ENCODE measurements at places on chromosomes 5 and 9.

DNA sequence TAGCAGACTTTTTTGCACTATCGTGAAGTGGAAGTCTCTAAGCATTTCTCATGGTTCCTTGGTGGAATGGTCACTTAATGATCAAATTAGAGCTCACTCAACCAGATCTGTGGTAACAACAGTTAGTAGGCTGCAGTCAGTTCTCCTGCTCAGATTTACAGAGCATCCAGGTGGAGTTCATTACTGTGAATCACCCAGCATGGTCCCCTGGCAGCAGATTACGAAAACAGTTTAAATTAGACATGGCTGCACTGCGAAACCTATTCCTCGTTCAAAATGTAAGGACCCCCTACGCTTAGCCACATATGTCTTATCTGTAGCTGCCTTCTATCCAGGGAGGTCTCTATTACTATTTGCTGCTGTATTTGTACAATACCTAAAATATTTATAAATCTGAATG is 823.6 kb upstream of the ARRDC3 start:
- no peak for DNase-seq

DNA sequence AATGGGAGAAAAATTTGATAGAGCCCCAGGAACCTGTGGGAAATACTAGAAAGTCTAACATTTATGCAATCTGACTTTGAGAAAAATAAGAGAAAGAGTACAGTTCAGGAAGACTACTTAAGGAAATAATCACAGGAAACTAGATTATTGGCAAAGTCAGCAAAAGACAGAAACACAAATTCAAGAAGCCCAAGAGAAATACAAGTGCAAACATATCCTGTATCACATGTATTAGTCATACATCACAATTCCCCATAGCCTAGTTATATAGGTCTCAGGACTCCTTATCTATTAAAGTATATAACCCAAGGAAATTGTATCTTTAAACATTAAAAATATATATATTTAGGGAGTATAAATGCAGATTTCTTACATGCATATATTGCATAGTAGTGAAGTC is 100.8 kb downstream of the HOMER1 start:
- no peak for DNase-seq

DNA sequence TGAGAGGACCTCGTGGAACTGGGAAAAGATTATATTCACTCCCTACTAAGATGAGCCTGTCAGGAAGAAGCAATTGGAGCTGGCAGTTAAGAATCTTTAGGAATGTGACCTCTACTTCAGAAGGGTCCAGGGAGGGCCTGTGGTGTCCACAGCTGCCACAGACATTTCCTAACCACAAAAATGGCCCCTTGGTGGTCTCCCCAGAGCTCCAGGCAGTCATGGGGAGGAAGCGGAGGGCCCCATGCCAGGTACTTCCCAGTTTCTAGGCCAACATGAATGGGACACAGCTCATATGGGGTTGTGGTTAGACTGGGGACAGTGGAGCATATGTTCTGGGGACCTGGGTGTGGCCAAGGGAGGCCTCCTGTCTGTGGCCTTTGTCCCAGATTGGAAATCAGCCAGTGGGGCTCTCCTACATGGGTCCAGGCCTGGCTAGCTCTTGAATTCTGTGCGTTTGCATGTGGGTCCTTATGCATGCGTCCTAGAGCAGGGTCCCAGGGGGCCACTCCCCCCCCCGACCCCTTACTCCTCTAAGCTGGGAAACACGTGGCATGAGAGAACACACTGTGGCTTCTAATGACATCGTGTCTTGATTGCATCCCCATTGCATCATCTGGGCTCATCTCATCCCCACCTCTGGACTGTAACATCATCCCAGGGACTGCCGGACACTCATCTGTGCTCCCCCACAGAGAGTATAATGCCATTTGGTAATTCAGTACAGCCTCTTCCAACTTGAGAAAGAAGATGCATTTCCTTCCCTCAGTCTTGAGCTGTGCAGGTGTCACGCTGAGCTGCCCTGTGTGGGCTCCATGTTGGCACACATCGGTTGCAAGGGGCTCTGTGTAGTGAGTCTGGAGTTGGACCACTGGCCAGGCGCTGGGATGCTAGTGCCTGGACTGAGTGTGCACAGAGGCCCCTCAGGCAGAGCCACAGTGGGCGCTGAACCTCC is 31.3 kb downstream of the IRF1 start:
- no peak for DNase-seq

DNA sequence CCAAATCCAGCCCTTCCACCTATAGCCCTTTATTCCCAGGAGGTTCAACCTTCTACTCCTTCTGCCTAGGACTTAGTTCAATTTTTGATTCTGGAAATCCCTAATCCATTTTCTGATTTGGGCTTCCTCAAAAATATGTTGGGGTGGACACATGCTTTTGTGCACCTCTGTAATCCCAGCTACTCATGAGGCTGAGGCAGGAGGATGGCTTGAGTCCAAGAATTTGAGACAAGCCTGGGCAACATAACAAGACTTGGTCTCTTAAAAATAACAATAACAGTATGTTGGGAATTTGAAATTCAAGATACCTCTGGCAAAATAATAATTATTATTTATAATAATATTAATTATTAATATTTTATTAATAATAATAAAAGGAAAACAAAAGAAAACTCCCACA is 188.7 kb upstream of the TLE4 start:
- DNase-seq: no peak

DNA sequence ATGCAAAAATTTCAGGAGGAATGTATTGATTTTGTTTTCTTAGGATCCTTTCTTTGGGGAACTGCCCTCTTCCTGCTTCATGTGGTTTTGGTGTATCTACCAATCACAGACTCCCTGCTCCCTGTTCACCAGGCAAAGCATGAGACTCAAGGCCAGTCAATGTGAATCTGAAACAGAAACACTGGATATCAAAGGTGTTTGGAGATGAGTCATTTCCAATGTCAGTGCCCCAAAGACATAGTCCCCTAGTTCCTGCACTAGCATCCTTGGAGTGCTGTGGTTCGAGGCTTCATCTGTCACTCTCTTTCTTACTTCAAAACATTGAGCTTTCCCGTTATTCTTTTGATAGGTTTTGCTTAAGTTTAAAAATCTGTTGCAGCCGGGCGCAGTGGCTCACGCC is 8.1 kb downstream of the PPP3R2 start:
- no peak for DNase-seq

GRCh38 chr5:106418196-106418595 is 1252.5 kb downstream of the EFNA5 start:
- DNase-seq: no peak

DNA sequence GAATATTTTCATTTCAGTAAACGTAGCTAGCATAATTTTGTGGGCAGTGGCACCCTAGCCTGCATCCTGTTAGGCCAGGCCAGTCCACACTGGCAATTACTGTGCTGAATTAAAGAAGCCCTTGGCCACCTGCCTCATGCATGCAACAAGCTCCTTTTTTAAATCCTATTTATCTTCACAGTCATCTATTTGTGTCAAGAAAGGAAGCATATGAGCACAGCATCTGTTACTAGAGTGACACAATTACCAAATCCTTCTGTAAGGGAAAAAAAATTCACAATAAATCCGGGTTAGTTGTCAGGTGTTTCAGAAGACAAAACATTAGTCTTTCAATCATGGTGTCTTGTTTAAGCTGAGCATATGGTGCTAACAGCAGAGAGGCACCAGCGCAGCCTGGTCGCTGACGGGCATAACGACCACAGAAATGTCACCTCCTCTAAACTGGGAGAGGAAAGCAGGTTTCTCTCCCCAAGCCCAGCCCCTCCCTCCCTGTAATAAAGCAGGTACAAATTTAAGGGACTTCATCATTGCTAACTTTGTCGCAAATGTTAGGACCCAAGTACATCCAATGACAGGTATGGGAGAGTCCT is 520.6 kb downstream of the CTNND2 start:
- DNase-seq: no peak

- no peak for DNase-seq
Measured at GRCh38 chr9:129254566-129255287, 76.7 kb upstream of the IER5L start.

DNA sequence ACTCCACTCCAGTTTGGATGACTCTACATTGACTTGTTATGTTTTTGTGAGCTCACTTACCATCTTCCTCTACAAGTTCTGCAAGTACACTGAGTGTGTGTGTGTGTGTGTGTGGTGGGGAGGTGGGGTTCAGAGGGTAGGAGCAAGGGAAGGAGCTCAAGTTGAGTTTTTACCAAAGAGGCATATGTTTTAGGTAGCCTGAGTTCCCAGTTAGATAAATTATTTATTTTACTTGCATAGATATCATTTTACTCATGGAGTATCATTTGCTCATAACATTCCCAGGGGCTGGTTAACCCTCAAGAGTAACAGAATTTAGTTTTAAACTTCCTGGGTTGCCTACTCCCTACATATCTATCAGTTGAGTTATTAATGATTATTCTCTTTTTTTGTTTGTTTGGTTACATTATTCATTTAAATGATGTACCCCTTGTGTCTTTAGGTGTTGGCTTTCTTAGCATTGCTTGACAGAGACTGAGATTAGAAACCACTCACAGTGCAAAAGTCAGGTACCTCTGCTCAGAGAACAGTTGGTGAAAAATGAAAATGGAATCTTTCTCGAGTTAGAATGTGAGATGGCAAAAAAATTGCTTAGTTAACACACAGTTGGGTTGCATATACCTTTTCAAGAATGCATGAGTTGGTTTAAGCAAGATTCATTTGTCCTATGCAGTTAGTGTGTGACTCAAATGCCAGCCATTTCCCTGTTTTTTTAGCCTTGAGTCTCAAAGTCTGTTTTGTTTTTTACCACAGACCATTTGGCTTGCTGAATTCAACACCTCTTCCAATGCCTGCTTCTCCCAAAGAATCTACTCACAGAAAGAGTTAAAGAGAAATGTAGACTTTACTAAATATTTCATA is 29.2 kb downstream of the TNFSF8 start:
- DNase-seq: no peak

- DNase-seq: no peak
Measured at GRCh38 chr9:209143-209758, 5.4 kb upstream of the DOCK8 start.

DNA sequence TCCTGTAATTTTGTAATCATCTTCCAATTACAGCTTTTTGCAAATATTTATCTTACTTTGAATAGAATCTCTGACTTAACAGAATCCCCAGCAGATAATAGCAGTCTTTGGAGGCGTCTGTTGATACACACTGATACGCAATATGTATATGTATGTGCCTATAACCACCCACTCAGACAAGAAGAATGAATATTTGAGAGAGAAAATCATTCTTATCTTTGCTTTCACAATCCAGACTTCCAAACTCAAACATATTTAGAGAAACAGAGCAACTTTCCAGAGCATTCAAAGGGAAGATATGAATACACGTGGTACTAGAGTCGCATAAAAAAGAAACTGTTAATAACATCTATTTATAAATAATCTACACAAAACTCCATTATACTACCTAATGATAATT is 6.1 kb downstream of the RORB start:
- DNase-seq: no peak

DNA sequence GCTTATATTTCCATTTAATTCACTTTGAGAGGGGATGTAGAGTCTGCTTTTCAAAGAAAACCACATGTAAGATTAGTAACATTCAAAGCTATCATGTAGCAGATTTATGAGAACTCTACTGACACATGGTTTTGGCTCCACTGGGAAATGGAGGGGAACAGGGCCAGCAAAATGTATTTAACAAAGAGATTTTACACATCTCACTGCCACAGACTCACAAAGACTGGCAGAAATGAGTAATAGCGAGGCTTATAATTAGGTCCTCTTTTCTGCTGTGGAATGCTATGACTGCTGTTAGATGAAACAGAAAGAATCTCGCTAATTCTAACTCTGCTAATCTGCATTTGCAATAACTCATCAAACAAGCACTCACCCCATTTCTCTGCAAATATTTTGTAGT is 4.5 kb downstream of the DAP start:
- no peak for DNase-seq

DNA sequence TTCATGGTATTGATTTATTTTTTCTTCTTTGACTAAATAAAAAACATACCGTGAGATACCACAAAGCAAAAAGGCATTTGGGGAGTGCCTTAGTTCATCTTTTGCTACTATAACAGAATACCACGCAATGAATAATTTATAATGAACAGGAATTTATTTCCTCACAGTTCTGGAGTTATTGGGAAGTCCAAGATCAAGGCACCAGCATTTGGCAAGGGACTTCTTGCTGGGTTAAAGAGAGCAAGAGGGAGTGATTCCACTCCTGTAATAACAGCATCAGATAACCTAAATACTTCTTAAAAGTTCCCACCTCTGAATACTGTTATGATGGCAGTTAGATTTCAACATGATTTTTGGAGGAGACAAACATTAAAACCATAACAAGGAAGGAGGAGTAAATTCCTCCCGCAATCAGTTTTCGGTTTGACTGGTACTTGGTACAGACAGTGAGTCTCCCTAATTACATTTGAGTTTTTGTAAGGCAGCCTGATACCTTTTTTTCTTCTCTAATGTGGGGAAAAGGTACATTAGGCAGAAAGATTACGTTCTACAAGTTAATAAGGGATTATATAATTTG is 8.8 kb upstream of the OMD start:
- DNase-seq: no peak

- DNase-seq: no peak
Measured at GRCh38 chr9:117772960-117773359, 68.8 kb downstream of the TLR4 start.

DNA sequence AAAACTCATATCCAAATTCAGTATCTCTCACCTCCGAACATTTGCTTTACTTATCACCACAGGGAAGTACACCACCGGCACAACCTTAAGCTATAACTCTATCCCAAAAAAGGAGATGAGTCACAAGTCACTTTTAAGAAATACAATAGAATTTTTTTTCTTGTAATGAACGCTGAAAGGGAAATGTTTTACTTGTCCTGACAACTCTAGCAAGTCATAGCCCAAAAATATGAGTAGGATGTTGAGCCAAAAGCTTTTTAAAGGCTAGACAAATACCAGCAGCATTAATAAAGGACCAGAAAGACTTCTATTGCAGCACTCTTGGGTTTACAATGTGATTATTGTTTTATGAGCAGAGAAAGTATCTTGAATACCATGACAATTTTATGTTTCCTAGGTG is 147.3 kb upstream of the FST start:
- no peak for DNase-seq

- DNase-seq: no peak
Measured at GRCh38 chr5:180299526-180299925, 7.6 kb upstream of the MAPK9 start.

DNA sequence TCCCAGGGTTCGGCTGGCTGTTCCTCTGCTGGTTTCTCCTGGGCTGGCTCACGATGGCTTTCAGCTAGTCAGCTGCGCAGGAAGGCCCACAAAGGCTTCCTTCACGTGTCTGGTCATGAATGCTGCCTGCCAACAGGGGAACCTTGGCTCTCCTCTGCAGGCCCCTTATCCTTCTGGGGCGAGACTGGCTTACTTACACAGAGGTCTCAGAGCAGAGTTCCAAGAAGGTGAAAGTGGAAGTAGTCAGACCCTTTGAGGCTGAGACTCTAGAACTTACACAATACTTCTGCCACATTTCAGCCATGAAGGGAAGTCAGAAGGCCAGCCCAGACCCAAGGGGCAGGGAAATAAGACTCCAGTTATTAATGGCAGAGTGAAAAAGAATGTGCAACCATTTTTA is 99.5 kb downstream of the LHFPL2 start:
- DNase-seq: no peak

GRCh38 chr9:706606-707459 is 134.7 kb upstream of the DMRT1 start:
- peak; percentile 80 for DNase-seq

All from right kidney (tissue), 9 donors.